ENCODE measurements at places on chromosomes 7 and 10. TPM values are rescaled to one million over a fixed set of nuclear protein-coding genes. Genes with fewer than 3 reads are reported as not detected.

PLPP4 gene
- 13.8 TPM for total RNA-seq

UFSP1 gene
- 3.1 TPM for total RNA-seq

CHAT gene
- total RNA-seq = not detected

PRPS1L1 gene
- not detected for total RNA-seq

ZKSCAN5 gene
- 10.2 TPM for total RNA-seq

LIPA gene
- 55.8 TPM for total RNA-seq

OPN1SW gene
- not detected for total RNA-seq

NODAL gene
- total RNA-seq = not detected

TAS2R3 gene
- total RNA-seq = 0.18 TPM

- no peak for DNase-seq
Observed at GRCh38 chr10:87782721-87783120, 35.3 kb downstream of the ATAD1 start.

GRCh38 chr7:99562832-99563231, 4.4 kb downstream of the ZNF655 start:
- peak; percentile 96 for DNase-seq

DNA sequence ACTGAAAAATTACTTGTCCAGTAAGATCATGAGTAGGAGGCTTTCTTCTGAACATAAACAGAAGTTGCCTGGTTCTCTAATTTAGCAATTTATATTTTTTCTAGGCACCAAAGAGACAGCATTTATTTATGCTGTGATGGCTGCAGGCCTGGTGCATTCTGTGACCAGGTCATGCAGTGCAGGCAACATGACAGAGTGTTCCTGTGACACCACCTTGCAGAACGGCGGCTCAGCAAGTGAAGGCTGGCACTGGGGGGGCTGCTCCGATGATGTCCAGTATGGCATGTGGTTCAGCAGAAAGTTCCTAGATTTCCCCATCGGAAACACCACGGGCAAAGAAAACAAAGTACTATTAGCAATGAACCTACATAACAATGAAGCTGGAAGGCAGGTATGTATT, 2.8 kb downstream of the WNT16 start:
- no peak for DNase-seq

DNA sequence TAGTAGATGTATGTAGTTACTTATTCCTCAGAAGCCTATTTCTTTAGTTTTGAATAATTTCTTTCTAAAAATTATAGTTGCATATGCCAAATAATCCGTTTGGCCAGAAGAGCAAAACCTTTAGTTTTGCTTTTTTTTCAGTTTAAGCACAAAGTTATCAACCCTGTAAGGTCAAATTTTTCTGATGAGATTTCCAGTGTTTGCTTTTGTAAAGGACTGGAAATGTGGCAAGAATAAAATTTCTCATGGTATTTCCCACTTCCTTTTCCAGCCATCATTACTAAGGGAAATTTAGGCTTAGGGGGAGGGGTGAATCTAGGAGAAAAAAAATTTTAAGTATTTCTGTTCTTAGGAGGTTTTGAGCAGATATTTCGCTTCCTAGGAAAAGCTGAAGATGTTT, 7.6 kb downstream of the CALD1 start:
- no peak for DNase-seq

- no peak for DNase-seq
Observed at GRCh38 chr7:72446591-72447462, 34.7 kb upstream of the CALN1 start.

GRCh38 chr7:71389976-71390375, 258.0 kb downstream of the GALNT17 start:
- DNase-seq = no peak

- no peak for DNase-seq
Observed at GRCh38 chr10:75919913-75920312, 488.5 kb downstream of the LRMDA start.

GRCh38 chr10:83862723-83863122, 276.6 kb upstream of the GHITM start:
- no peak for DNase-seq

DNA sequence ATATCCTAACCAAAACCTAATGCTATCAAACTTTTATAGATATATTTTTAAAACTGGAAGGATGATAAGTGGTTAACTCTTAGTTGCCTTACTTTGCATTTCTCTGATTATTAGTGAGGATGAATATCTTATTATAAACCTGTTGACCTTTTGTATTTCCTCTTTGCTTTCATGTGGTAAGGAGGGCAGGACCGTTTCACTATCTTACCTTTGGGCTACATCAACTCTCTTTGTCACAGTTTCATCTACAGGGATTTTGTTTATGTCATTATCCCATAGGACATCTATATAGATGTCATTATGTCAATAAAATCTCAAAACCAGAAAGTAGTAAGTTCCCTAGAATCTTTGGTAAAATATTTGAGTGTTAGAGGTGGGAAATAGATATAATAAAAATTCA, 219.3 kb downstream of the THSD7A start:
- DNase-seq = no peak

DNA sequence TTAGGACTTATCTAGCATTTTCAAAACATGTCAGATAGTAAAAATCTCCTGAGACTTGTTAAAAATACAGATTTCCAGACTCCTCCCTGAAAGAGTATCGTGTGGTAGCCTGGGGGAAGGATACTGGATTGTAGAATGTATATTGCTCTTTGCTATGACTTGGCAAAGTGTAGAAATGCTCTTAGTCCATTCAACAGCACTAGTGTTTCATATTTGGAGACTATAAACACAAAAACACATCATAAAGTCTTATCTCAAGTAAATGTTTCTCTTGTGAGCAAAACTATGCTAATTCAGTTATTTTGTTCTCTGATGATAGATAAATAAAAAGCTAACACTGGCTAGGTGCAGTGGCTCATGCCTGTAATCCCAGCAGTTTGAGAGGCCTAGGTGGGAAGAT, 137.5 kb upstream of the PRPS1L1 start:
- DNase-seq = no peak

- no peak for DNase-seq
Observed at GRCh38 chr10:92146781-92147180, 144.1 kb downstream of the CPEB3 start.

DNA sequence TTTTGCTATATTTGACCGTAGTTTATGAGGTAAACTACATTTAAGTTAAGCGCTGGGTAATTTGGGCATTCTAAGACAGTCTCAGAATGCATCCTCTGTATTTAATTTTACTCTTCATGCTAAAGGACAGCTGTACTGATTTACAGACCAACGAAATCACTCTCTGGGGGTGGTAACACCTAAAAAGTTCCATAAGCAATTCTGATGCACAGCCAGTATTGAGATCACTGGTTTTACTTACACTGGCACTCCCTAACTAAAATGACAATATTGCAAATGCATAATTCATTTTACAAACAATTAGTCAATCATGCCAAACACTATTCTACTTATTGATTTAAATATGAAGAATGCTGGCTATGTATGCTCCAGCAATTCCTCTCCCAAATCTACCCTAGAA, 102.3 kb downstream of the SRPK2 start:
- DNase-seq = no peak

DNA sequence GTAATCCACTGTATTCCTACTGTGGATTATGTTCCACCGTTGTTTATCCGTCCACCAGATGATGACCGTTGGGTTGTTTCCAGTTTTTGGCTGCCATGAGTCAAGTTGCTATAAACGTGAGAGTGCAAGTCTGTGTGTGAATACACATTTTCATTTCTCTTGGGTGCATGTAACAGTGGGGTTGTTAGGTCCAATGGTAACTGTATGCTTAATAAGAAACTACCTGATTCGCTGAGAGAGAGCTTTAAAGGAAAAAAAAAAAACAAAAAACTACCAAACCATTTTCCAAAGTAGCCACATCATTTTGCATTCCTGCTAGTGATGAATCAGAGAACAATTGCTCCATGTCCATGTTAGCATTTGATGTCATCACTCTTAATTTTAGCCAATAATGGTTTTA, 15.9 kb downstream of the UBN2 start:
- DNase-seq = no peak

- DNase-seq = no peak
Observed at GRCh38 chr7:122942765-122943164, 52.7 kb downstream of the TAS2R16 start.

- no peak for DNase-seq
Observed at GRCh38 chr10:49356181-49356580, 39.7 kb downstream of the DRGX start.

GRCh38 chr7:107396990-107397389, 72.9 kb upstream of the GPR22 start:
- no peak for DNase-seq

DNA sequence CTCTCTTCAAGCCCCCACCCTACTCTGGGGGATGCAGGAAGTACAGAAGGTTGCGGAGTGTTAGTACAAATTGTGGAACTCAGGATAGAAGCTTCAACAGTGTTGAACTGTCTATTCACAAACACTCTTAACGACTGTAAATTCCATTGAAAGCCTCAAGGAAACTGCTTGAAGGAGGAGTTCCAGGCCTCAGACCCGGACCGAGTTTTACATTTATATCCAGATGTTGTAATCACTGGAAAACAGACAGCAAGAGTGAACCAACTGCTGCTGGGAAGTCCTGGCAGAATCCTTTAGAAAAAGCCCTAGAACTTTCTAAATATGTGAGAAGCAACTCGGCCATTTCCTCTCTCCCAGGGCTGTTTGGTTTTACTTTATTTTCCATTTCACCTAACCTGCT, 84.1 kb upstream of the LRRC18 start:
- no peak for DNase-seq

GRCh38 chr7:127886248-127886647, 145.0 kb downstream of the LRRC4 start:
- no peak for DNase-seq

GRCh38 chr7:131692131-131692960, 135.9 kb upstream of the PODXL start:
- peak; percentile 64 for DNase-seq

- no peak for DNase-seq
Observed at GRCh38 chr10:117518246-117518645, 24.3 kb upstream of the EMX2 start.

GRCh38 chr10:116241085-116241484, 31.9 kb downstream of the GFRA1 start:
- no peak for DNase-seq

- no peak for DNase-seq
Observed at GRCh38 chr7:20269726-20270125, 52.5 kb upstream of the MACC1 start.

Data from SJSA1 (cell line).